ENCODE measurements at places on chromosomes 1 and 21.
A peak's percentile ranks its signal among the peaks of the same experiment; 100 is the strongest.

DNA sequence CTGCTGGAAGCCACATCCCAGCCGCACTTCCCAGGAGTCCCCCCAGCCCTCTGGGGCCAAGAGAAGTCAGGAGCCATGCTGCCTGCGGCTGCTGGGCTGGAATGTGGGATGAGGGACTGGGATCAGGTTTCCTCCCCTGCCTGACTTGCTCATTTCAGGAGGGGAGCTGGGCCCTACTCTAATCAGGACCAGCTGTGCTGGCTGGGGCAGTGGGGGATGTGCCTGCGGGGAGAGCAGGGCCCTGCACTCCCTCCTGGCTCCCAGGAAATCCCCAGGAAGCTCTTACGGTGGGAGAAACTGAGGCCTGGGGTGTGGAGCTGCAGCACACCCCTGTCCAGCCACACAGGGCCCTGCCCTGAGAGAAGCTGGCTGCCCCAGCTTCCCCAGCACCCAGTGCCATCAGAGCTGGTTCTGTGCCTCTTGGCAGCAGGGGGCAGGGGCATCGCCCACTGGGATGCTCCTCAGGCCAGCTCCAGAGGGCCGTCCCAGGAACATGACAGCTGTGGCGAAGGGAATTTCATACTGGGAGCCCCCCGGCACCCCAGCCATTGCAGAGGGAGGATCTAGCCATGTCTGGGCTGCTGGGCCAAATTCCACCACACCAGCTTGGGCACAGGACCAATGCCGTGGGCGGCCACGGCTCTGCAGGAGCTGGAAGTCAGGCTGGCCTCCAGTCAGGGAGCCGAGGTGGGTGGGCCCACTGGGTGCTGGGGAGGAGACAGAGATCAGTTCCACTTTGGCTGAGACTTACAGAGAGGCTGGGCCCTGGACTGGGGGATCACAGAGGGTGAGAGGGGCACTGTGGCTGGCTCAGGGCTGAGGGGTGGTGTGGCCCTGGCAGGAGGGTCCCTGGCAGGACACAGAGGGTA lies 21.3 kb upstream of the PRSS38 start:
- no peak for DNase-seq

GRCh38 chr1:182739545-182739944 lies 50.0 kb upstream of the NPL start:
- DNase-seq: no peak

- DNase-seq: no peak
These were observed 52.9 kb downstream of the DEGS1 start for GRCh38 chr1:224235813-224236493.

- no peak for DNase-seq
These were observed 12.6 kb downstream of the SLC45A1 start for GRCh38 chr1:8330271-8331125.

DNA sequence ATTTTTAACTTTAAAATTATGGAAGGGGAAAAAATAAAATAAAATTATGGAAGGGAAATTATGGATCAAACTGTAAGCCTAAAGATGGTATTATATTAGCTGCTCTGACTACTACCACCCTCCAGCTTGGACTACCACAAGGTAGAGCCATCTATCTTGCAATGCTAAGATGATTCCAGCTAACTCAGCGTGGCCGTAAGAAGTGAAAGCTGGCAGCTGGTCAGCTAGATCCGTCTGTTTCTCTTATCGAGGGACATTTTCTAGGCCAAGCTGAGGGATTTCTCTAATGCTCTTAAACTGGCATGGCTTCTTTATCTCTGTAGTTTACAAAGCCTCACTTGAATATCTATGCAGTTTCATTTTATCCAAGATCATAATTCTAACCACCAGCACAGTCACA lies 31.5 kb downstream of the LYST start:
- no peak for DNase-seq

- no peak for DNase-seq
These were observed 51.2 kb downstream of the TNFRSF8 start for GRCh38 chr1:12114340-12114683.

DNA sequence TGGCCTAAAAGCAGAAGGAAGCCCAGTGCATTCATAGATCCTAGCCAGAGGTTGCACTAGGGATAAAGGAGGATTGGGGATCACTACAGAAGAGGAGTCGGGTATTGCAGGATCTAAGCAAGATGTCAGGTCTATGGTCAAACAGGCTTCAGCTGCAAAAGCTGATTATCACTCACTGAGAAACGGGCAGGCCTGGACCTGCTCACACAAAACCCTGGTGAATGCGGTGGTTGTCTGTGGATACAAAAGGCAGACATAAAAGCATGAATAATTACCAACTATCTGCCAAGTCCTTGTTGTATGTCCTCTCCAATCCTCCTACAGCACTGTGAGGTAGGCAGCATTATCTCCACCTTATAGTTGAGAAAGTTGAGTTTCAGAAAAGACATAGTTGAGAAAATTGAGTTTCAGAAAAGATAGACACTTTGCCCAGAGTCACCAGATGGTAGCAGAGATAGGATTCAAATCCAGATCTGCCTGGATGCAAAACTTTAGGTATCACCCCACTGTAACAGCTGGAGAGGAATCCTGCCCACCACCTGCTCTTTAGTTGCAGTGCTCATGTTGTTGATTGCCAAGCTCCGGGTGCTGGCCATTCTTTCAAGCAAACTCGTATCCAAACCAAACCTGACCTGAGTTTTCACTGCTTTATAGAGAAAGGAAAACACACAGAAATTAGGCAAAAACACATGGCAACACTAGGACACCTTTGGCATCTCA lies 49.6 kb upstream of the HOOK1 start:
- DNase-seq: no peak

- no peak for DNase-seq
These were observed 15.7 kb upstream of the GLIS1 start for GRCh38 chr1:53754484-53755312.

DNA sequence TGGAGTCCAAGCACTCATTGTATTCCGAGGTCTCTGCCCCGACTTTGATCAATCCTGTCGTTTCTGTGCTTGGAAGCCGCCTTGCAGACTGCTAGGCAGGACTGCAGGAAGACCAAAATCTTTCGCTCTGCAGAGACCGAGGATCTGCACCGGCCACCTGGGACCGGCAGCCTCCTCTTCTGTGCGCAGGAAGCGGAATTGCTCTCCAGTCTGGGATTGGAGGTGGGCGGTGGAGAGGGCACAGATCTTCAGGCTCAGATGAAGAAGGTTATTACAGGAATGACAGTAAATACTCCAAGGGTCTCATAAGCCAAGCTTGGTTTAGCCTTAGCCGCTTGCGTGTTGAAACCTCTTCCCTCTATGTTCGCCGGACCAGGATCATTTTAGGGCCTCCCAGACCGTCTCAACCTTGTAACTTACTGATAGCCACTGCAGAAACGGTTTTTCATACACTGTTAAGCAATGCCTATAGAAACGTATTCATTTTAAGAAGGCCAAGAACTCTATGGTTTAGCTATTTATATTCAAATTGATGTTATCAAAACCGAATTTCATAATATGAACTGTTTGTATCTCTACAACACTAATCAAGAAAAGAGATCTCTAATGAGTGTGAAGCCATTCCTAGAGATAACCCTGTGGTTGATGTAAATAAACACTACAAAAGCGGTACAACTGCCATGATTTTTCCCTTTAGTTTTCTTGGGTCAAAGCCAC lies 1.1 kb downstream of the MIA3 start:
- no peak for DNase-seq

DNA sequence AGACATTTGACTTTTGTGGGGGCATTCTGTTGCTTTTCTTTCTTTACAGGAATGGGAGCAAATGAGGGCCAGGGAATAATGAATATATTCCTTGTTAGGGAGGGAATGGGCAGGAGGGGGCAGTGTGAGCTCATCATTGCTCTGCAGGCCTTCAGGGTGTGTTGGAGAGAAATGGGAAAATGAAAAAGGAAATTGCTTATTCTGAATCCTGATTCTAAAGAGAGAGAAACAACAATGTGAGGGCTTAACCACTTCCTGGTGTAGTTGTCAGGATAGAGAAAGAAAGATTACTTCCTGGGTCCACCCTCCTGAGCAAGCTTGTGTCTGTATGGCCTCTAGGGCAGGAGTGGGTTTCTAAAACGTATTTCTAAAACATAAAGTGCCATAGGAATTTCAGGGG lies 28.3 kb downstream of the VANGL2 start:
- DNase-seq: no peak

DNA sequence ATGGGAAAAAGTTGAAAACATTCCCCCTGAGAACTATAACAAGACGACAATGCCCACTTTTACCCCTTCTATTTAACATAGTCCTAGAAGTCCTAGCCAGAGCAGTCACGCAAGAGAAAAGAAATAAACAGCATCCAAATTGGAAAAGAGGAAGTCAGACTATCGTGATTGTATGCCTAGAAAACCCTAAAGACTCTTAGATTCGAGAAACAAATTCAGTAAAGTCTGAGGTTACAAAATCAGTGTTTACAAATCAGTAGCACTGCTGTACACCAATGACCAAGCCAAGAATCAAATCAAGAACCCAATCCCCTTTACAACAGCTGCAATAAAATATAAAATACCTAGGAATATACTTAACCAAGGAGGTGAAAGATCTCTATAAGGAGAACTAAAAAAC lies 72.4 kb downstream of the POU2F1 start:
- DNase-seq: no peak

- DNase-seq: no peak
These were observed 94.4 kb downstream of the SLC35F3 start for GRCh38 chr1:233998891-233999290.

DNA sequence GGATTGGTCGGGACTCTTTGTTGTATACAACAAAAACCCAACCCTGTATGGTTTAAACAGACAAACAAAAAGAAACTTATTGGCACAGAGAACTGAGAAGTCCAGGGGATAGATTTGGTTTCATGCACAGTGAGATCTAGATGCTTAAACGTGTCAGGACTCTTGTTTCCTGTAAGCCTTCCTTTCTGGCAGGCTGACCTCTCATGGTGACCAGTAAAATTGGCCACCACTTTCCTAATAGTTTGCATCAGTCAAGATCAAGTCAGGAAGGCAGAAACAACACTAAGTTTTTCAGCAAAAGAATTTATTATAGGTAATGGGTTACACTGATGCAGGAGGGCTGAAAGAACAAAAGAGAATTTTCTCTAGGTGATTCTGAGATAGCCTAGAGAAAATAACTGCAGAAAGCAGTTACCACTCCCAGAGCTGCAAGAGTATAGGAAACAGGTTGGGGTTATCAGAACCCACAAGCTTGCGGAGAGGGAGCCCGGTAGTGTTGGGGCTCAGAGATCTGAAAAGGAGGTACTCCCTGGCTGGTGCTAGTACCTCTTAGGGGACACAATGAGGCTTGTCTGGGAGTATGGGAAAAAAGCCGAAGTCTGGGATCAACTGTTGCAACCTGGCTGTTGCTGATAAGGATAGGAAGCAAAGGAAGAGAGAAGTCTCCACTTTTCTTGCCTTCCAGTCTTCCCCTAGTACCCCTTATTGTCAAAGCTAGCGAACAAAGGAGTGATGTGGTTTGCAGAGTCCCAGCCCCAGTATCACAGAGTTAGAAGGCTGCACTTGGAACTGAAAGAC lies 21.4 kb downstream of the CITED4 start:
- no peak for DNase-seq

DNA sequence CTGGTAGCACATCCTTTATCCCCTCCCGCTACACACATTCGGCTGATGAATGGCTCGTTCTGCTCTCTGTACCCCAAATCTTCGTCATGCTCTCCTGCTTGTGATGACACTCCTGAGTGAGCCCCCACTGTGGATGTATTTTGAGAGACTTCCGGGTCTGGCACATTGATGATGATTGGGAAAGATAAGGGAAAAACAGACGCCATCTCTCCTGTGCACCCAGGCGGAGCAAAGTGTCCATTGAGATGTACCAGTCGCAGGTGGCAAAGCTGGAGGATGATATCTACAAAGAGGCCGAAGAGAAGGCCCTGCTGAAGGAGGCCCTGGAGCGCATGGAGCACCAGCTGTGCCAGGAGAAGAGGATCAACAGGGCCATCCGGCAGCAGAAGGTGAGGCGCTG lies 27.9 kb upstream of the EFHD2 start:
- DNase-seq: no peak

- no peak for DNase-seq
These were observed 583.2 kb upstream of the B3GALT2 start for GRCh38 chr1:193769651-193770050.

GRCh38 chr1:220697326-220697725 lies 7.2 kb downstream of the C1orf115 start:
- no peak for DNase-seq

- DNase-seq: no peak
These were observed 66.3 kb downstream of the SIM2 start for GRCh38 chr21:36765229-36765628.

GRCh38 chr1:41917835-41918449 lies 780 bp downstream of the HIVEP3 start:
- DNase-seq: peak; percentile 39

- no peak for DNase-seq
These were observed 29.9 kb upstream of the ACTL8 start for GRCh38 chr1:17725084-17725719.

GRCh38 chr1:99083338-99083737 lies 78.7 kb upstream of the PLPPR5 start:
- DNase-seq: no peak

GRCh38 chr1:171717062-171717718 lies 24.7 kb downstream of the VAMP4 start:
- no peak for DNase-seq

DNA sequence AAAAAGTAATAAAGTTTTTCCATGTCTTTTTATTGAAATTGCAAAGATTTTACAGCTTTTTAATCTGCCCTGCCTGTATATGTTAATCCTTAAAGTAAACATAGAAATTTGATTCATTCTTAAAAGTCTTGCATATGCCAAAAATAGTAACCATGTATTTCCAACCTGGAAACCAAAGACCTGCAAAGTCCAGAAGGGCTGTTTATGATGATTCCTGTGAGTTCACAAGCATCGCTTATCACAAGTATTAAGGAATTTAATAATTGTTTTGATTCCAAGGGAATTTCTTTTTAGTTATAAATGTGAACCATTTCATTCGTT lies 199.1 kb downstream of the PTPRC start:
- no peak for DNase-seq

GRCh38 chr1:110340207-110340468 lies 961 bp downstream of the RBM15 start:
- no peak for DNase-seq

- DNase-seq: no peak
These were observed 34.9 kb downstream of the UTP25 start for GRCh38 chr1:209862391-209863356.

DNA sequence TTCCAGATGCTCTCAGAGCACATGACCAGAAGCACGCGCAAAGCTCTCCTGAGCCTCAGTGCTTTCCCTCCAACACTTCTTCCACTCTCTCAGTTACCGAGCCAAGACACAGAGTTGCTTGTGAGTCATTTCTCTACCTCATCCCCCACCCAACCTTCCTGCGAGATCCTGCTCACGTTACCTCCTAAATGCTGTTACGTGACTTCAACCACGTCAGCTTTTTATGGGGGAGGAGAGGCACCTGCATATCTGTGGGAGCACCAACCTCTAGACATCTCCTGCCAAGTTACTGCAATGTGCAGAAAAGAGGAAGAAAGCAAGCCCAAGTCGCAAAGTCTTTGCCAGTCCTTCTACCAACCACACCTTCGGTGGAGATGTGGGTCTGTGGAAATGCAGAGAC lies 27.2 kb upstream of the ERG start:
- DNase-seq: peak; percentile 19

GRCh38 chr1:46179138-46180081 lies 3.1 kb upstream of the P3R3URF start:
- peak; percentile 40 for DNase-seq

GRCh38 chr1:218895064-218895587 lies 278.6 kb upstream of the LYPLAL1 start:
- no peak for DNase-seq

GRCh38 chr21:43745772-43746517 lies 27.0 kb downstream of the PDXK start:
- DNase-seq: no peak

GRCh38 chr1:61782771-61783170 lies 40.5 kb downstream of the PATJ start:
- peak; percentile 45 for DNase-seq

Measured in T-helper 2 cell treated with Interferon-gamma antibody and Interleukin-4, amounts not matched to agents 5 μg/mL and 100 μg/mL, for 36 hours (primary cell).